ENCODE measurements at places on chromosomes 7 and 10. TPM values are rescaled to one million over a fixed set of nuclear protein-coding genes. Genes with fewer than 3 reads are reported as not detected.

The CXCL12 gene
- polyA plus RNA-seq = 206 TPM

- DNase-seq = peak; percentile 55
These were observed 89.3 kb upstream of the PRKCQ start for GRCh38 chr10:6669269-6669859.

The FAM237B gene
- polyA plus RNA-seq = 0.06 TPM

DNA sequence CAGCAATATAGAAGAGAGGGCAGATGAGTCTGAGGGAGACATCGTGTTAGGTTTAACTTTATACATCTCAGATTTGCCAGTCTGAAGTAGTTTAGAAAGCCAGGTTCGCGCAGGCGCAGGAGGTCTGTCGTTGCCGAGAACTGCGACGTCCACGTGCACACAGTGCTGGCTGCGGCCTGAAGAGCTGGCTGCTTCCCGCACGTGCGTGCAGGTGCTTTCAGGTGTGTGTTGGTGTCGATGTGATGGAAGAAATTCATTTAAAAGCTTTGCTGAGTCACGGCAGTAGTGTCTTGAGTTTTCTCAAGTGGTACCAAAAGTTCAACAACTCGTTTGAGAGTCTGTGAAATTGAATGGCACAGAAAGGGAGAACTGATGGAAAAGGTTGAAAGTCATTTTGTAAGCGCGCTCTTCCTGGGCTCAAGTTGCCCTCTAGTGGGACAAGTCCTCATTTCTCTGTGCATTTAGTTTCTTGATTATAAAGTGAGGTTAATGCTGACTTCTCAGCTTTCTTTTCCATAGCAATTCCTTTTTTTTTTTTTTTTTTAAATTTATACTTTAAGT, 18.6 kb downstream of the WDR37 start:
- DNase-seq = no peak

- DNase-seq = no peak
These were observed 9.6 kb downstream of the PDLIM1 start for GRCh38 chr10:95281206-95281605.

The SMIM30 gene
- polyA plus RNA-seq = 93.5 TPM

The ZNF804B gene
- not detected for polyA plus RNA-seq

The UCMA gene
- 0.95 TPM for polyA plus RNA-seq

GRCh38 chr7:96426027-96426426, 104.1 kb upstream of the SLC25A13 start:
- DNase-seq = no peak

DNA sequence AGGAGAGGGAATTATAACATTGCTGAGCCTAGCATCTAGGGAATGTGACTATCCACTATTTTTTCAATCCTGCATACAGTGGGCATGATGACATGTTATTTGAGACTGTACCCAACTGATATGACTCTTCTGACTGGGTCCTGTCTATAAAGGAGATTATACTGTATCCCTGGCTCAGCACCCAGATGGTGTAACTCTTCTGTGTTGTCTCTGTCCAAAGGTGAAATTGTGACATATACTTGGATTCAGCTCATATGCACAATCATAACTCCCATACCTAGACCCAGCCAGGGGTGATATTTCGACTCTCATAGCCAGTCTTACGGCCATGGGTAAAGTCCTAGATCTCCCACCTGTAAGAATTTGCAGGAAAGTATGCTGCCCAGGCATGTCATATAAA, 59.3 kb downstream of the ZNF736 start:
- DNase-seq = no peak

GRCh38 chr7:137120690-137121089, 222.8 kb downstream of the PTN start:
- no peak for DNase-seq

GRCh38 chr7:47518827-47519226, 63.1 kb downstream of the TNS3 start:
- DNase-seq = no peak

DNA sequence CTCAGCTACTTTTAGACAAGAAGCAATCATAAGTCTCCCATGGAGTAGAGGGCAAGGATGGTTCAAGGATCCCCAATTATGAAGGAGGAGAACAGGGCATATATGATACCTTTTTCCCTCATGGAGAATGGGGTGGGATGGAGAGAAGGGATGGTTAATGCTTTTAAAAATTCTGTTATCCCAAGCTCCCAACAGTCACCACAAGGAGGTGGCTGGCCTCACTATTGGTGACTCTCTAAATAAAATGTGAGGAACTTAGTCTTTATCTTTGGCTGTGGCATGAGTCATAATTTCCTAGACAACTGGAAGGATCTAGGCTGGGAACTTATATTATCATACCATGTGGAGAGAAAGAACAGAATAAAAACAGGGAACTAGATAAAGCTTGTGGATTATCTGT, 297.0 kb downstream of the PHTF2 start:
- DNase-seq = no peak

DNA sequence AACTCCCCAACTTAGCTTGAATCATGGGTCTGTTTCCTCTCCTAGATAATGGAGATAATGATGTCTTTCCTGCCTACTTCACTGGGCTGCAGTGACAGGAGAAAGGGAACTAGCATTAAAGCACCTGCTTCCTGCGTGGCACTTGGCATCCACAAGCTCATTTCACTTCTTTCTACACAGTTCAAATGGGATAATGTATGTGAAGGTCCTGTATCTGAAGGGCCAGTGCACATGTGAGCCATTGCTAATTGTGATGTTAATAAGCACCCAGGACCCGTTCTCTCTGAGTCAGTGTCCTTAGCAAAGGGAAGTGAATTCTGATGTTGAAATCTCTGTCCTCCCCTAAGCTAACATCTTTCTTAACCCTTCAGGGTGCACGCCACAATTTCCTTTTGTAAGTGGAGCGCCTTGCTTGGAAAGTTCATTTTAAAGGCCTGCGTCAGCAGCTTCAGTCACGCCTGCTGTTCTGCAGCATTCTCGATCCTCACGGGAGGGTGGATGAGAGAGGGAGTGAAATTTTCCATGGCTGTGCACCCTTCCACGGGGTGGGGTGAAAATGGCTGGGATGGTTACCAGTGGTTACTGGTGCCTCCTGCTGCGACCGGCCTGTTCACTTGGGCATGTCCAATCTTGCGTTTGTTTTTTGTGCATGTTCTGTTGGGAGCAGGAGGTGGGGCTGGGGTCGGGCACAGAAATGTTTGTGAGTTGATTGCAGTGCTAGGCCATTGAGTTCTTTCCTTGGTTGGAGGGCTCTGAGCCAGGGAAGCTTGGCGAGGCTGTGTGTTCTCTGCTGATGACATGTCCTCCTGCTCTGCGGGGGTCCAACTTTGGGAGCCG, 59.2 kb downstream of the HK1 start:
- DNase-seq = no peak

DNA sequence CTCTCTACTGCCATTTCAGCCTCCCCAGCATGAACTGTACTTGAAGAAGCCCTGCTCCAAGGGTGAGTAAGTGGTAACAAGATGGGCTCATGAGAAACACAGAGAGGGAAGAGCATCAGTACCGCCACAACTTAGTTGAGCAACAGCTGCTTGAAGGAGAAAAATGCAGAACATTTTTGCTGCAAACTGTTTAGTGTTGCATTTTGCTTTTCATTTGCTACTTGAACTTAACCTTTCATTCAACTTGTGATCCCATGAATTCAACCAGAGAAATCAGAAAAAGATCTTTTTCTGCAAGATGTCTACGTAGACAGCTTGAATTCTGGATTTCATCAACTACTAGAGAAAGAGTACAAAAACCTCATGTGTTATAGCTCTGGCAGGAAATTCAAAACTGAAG, 40.7 kb downstream of the ANK3 start:
- DNase-seq = no peak

- peak; percentile 17 for DNase-seq
These were observed 994 bp upstream of the CYP51A1 start for GRCh38 chr7:92135052-92135889.

The SPDYE6 gene
- 5.3 TPM for polyA plus RNA-seq

DNA sequence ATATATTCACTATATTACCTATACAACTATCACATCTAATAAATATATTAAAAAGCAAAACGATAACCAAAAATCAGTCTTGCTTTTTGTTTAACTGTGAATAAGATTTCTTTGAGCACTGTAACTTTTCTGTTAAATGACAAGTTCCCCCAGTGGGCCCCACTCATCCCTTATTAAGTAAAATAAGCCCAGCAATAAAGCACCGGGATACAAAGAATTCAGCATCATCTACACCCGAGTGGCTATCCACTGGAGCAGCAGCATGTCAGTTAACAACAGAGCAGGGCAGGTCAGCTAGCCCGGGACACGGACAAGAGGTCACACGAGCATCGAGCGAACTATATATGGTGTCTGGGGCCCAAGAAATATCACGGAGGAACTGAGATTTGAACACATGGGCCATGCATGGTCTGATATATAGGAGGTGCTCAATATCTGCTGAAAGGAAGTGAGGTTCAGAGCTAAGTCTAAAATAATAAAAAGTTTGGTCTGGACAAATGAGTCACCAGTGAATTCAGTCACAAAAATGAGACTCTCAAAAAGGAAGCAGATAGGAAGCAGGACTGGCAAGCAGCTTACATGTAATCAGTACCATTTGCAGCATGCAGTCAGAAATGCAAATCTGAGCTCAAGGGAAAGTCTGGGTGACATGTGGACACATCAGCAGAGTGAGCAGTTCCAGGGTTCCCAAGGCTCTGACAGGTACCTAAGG, 4.1 kb downstream of the ERCC6 start:
- no peak for DNase-seq

GRCh38 chr7:147089051-147089461, 972.5 kb downstream of the CNTNAP2 start:
- DNase-seq = no peak

DNA sequence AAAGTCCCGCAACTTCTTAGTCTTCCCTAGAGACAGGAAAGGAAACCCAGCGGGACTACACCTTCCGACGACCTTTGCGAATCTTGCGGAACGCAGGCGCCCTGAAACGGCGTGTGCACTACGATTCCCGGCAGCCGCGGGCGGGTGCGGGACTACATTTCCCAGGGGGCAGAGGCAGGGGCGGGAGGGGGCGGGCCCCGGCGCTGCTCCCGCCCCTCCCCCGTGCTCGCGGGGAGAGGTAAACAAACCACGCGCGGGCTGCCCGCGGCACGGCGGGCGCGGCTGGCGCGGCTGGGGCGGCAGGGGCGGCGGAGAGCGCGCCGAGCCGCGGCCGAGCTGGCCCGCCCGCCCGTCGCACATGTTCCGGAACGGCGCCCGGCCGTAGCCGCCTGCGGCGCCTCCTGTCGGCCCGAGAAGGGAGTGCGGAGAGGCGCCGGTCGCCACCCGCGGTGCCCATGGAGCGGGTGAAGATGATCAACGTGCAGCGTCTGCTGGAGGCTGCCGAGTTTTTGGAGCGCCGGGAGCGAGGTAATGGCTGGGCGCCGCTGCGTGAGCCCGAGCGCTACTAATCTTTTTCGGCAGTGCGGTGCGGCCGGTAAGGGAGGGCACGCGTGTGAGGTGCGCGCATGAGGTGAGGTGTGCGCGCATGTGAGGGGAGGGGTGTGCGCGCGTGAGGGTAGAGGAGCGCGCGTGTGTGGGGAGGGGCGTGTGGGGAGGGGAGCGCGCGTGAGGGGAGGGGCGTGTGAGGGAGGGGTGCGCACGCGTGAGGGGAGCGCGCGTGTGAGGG, 18.5 kb downstream of the MXI1 start:
- DNase-seq = no peak

The MMD2 gene
- polyA plus RNA-seq = not detected

The ZP3 gene
- polyA plus RNA-seq = 12.1 TPM

The PTPRN2 gene
- 1.7 TPM for polyA plus RNA-seq

GRCh38 chr7:139722604-139723003, 55.2 kb downstream of the HIPK2 start:
- DNase-seq = no peak

The SGCE gene
- polyA plus RNA-seq = 146 TPM

The AKR1C8 gene
- not detected for polyA plus RNA-seq

The OR2A7 gene
- polyA plus RNA-seq = 1.5 TPM

The PPP1R9A gene
- polyA plus RNA-seq = 27.1 TPM

GRCh38 chr7:44759246-44759645, 10.6 kb downstream of the ZMIZ2 start:
- no peak for DNase-seq

The HYAL4 gene
- 0.05 TPM for polyA plus RNA-seq

DNA sequence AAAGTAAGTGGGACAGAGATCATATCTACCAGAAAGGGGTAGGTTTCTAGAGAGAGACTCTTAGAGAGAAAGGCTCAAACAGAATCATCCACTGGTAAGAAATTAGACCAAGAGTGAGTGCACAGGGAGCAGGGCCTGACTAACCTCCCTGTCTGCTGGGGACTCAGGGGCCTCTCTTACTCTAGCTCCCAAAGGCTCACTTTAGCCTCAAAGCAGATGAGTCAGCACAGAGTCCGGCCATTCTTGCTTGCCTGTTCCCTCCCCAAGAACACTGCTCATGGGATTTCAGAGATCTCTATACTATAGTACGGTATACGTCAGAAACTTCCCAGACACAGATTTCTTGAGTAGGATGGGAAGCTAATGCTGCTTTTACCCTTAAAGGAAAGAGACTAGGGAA, 32.7 kb downstream of the RBM28 start:
- no peak for DNase-seq

DNA sequence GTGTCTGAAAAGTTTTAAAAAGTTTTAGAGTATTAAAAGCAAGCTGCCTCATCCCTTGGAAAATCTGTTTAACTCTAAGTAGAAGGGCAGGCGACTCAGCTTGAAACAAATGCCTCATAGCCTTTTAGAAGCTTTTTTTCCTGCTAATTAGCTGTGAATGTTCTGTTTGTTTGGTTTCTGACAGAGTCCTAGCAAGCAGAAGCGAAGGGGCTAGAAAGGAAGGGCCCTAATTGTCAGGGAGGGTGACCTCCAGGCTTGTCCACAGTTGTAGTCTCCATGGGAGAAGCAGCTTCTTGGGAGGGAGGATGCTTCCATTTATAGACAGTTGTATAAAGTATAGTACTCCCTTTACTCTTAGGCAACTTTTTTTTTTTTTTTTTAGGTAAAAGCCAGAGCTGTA, 90.9 kb downstream of the DNAJC1 start:
- DNase-seq = no peak

The BMPER gene
- 3.6 TPM for polyA plus RNA-seq

- DNase-seq = no peak
These were observed 142.7 kb upstream of the STEAP4 start for GRCh38 chr7:88449410-88449809.

DNA sequence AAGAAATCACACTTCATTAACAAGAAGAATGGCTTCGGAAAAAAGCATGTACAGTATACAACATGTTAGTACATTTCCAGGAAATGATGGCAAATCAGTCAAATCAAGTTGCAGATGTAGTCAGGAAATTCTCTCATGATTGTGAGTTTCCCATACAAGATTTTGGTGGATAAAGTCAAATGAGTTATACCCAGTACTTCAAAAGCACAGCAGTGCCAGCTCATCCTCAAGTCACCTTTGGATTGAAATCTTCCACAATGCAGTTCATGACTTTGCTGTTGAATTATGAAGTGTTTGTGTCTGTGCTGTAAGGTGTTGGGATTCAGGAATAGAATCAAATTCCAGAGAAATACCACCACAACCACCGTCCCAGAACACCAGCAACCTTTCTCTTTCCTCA, 301.3 kb upstream of the BMPER start:
- no peak for DNase-seq

DNA sequence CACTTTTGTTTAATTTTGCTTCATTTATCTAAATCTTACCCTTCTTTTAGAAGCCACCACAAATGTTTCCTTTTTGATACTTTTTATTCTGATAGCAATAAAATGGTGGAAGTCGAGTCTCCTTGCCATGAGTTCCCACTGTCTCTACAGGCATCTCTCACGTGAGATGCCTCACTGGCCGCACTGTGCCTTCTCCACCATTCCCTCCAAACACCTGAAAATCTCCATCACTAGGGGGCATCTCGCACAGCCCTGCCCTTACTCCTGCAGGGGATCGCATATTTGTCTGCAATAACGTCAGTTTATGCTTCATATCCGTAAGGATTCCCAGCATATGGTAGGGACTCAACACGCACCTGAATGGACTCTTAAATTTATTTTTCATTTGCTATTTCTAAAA, 56.3 kb upstream of the NCAPG2 start:
- no peak for DNase-seq

GRCh38 chr7:155782466-155782865, 29.8 kb downstream of the SHH start:
- no peak for DNase-seq
